ENCODE measurements at places on chromosomes 5 and 9.

GRCh38 chr9:78807286-78807685 lies 510.4 kb downstream of the PSAT1 start:
- no peak for DNase-seq

GRCh38 chr5:5467737-5468136 lies 45.3 kb downstream of the ICE1 start:
- no peak for DNase-seq

- DNase-seq = no peak
These were observed 232.7 kb downstream of the RFK start for GRCh38 chr9:76161541-76161940.

DNA sequence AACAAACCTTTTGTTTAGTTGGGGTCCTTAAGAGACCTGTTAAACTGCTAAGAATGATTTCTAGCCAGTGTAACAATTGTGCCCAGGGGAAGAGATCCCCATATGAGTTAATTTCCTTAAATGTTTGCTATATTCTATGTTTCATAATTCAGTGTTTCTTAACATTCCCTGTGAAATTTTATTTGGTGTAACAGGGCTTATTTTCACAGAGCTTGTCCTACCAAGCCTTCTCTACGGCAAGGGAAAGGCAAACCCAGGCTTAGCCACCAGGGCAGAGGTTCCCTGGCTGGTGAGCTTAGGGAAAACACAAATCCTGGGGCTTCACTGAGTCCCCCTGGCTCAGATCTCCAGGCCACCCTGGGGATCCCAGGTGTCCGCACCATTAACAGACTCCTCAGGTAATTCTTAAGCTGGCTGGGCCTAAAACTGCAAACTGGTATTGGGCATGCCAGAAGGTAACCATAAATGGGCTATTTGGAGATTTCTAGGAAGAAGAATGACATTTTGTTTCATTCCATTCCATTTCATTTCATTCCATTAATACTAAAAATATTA lies 17.0 kb upstream of the LCP2 start:
- DNase-seq = no peak

DNA sequence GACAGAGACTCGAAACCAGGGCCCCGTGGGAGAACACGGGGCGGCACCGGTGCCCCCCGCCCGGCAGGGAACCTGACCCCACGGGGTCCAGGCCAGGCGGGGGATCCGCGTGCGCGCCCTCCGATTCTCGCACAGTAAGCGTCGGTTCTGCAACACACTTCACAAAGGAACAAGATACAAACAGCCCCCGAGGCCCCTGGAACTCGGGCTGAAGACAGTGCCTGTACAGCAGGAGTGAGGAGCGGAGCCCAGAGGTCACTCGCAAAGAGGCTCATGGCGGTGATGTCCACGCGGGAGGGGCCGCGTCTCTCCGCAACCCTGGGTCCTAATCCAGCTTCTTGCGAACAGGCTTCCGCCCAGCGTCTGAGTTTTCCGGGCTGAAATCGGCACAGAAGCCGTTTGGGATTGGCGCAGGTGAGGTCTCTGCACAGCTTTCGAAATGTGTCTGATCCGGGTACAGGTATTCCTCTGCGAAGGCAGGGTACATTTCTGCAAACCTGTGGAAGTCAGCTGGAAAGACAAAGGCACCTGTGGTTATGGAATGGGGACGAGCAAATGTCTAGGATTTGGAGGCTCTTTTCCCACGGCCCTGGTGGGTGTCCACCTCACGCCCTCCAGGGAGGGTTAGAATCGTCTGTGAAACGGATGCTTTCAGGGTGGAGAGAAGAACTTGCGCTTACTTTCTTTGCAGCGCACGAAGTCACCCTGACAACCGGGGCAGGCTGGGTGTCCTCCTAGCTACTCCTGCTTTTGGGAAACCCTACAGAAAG lies 18.3 kb upstream of the SLC6A3 start:
- no peak for DNase-seq

- DNase-seq = no peak
These were observed 14.9 kb upstream of the SCGB3A2 start for GRCh38 chr5:147863454-147864158.

GRCh38 chr9:123999661-124000060 lies 11.9 kb upstream of the LHX2 start:
- no peak for DNase-seq

GRCh38 chr9:127707766-127708165 lies 978 bp downstream of the CFAP157 start:
- DNase-seq = peak; percentile 45
